Body of pancreas (tissue), 4 donors: ENCODE measurements at places on chromosomes 13 and 19.
A peak's percentile ranks its signal among the peaks of the same experiment; 100 is the strongest.

DNA sequence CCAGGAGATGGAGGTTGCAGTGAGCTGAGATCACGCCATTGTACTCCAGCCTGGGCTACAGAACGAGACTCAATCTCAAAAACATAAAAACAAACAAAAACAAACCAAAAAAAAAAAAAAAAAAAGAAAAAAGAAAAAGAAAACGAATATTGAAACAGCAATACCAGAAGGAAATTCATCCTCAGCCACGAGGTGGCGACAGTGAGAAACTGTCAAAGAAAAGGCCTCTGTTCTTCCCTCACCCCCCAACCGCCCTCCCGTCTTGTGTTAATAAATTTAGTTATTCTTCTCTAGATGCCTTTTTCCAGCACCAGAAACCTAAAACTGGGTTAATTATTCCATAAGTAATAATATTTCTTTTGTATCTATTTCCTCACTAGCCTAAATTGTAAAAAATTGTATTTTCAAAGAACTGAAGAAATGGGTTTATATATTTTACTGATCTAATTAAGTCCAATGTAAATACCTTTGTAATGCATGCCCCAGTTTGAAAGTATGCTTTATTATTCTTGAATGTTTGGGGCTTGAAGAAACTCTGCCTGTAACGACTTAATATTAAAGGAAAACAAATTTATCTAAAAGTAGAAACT lies 38.6 kb downstream of the LIG4 start:
- H3K4me3 ChIP-seq: no peak overlapping the region
- DNase-seq: peak; percentile 70
- H3K27ac ChIP-seq: no peak overlapping the region
- no peaks in the 10 kb centered on the region for H3K36me3 ChIP-seq
- no peaks in the 10 kb centered on the region for H3K27me3 ChIP-seq

GRCh38 chr13:75417656-75418055 lies 64.3 kb downstream of the TBC1D4 start:
- peaks cover 54% of the 10 kb centered on the region for H3K4me1 ChIP-seq
- no peaks in the 10 kb centered on the region for H3K27me3 ChIP-seq
- peak; percentile 16 for DNase-seq
- no peak overlapping the region for H3K4me3 ChIP-seq
- peak overlapping the region; percentile 42 for H3K27ac ChIP-seq
- H3K36me3 ChIP-seq: no peaks in the 10 kb centered on the region

DNA sequence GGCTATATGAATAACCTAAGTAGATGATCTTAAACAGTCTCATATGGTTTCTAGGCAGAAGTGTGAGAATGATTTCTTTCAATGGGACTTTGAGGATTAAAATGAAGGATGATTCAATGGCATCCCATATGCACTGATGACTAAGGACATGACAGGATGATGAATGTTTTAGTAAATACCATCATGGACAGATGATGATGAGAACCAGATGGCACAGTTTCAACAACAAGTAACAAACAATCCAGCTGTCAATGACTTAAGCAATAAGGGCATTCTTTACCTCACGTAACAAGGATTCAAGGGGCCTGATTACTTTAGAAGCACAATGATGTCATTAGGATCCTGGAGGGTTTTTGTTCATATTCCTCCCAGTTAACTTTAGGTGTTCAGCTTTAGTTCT lies 2678.4 kb downstream of the PCDH9 start:
- H3K4me1 ChIP-seq: no peaks in the 10 kb centered on the region
- H3K27ac ChIP-seq: no peak overlapping the region
- H3K36me3 ChIP-seq: no peaks in the 10 kb centered on the region
- no peaks in the 10 kb centered on the region for H3K27me3 ChIP-seq
- H3K4me3 ChIP-seq: no peak overlapping the region

GRCh38 chr13:28544026-28544425 lies 49.1 kb upstream of the FLT1 start:
- DNase-seq: no peak
- H3K36me3 ChIP-seq: no peaks in the 10 kb centered on the region
- no peak overlapping the region for H3K4me3 ChIP-seq
- H3K4me1 ChIP-seq: no peaks in the 10 kb centered on the region

GRCh38 chr19:18593367-18594095 lies 4.9 kb downstream of the REX1BD start:
- H3K4me1 ChIP-seq: peaks cover 30% of the 10 kb centered on the region
- H3K27me3 ChIP-seq: peaks cover 15% of the 10 kb centered on the region
- H3K27ac ChIP-seq: no peak overlapping the region
- H3K36me3 ChIP-seq: no peaks in the 10 kb centered on the region
- no peak for DNase-seq
